A549 treated with Hydrocortisone at 1 μM for 4 hours (cell line): ENCODE measurements at places on chromosomes 13 and 19. TPM values are rescaled to one million over a fixed set of nuclear protein-coding genes. Genes with fewer than 3 reads are reported as not detected.

Gene ZIK1
- total RNA-seq, result 0.03 TPM in 1 of 5 replicates, not detected in the others

Gene MYH14
- 5.4 to 6.5 TPM (median 6.2 TPM) in 5 replicates for total RNA-seq

Gene C1QTNF9
- total RNA-seq, result not detected in 5 replicates

Gene ZNF723
- total RNA-seq, result not detected in 5 replicates

Gene TUBA3C
- not detected in 5 replicates for total RNA-seq

Gene DACH1
- total RNA-seq, result not detected in 5 replicates
